IMR-90 (cell line): ENCODE measurements at places on chromosomes 11 and 22.
A peak's percentile ranks its signal among the peaks of the same experiment; 100 is the strongest.

- peak; percentile 82 for DNase-seq
Observed at GRCh38 chr22:35312198-35313059, 12.7 kb downstream of the TOM1 start.

GRCh38 chr22:49297871-49298721 is 529.6 kb downstream of the BRD1 start:
- no peak for DNase-seq

DNA sequence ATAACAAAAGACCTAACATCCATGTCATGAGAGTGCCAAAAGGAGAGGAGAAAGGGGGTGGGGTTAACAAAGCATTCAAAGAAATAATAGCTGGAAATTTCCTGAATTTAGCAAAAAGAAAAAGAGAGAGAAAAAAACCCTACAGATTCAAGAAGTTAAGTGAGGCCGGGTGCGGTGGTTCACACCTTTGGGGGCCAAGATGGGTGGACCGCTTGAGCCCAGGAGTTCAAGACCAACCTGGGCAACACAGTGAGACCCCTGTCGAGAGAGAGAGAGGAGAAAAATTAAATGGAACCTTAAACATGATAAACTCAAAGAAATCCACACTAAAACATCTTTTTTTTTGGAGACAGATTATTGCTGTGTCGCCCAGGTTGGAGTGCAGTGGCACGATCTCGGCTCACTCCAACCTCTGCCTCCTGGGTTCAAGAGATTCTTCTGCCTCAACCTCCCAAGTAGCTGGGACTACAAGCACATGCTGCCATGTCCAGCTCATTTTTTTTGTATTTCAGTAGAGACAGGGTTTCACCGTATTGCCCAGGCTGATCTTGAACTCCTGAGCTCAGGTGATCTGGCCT is 8.9 kb upstream of the CLDN5 start:
- no peak for DNase-seq

- DNase-seq, result no peak
Observed at GRCh38 chr11:96105197-96105895, 181.4 kb upstream of the MTMR2 start.

DNA sequence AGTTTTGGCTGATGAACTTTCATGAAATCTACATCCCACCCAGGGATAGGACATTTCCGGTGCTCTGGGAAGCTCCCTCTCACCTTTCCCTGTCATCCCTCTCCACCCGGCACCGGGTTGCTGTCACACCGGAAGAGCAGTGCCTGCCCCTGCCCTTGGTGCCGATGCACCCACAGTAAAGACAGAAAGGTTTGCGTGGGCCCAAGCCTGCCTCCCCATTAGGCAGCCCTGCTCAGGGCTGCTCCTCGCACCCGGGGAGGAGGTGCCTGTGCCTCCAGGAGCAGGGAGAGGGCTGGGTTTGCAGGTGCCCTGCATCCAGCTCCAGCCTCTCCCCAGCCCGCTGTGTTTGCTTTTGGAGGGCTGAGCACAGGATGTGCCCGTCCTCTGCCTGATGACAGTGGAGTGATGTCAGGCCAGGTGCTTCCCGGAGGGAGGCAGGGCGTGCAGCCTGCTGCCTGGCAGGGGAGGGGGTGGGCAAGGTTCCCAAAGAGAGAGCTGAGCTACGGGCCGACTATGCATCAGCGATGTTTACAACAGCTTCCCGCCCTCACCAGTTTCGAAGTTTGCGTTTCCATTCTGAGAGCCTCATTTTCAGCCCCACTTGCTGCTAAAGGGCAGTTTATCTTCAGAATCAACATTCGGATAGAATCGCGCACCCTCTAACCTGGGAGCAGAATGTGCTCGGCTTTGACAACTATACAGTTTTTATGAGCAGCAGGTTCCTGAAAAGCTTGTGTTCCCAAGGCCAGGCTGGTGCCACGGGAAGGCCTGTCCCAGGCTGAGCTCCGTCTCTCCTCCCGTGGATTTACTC is 83.2 kb upstream of the CLDN5 start:
- DNase-seq, result peak; percentile 8

DNA sequence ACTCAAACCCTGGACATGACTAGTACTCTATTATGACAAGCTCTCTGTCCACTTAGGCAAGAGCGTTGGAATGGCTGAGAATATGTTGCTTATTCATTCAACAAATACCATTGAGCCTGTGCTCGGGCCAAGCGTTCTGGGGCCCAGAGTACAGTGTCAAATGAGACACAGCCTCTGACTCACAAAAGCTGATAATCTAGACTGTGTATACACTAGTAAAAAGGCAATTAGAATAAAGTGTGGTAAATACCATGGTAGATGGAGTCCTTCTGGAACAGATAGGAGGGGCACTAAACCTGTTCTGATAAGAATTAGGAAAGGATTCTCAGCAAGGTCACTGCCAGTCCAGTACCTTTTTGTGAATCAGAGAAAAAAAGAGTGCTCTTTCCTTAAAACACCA is 24.7 kb downstream of the KCNE3 start:
- DNase-seq, result peak; percentile 52

DNA sequence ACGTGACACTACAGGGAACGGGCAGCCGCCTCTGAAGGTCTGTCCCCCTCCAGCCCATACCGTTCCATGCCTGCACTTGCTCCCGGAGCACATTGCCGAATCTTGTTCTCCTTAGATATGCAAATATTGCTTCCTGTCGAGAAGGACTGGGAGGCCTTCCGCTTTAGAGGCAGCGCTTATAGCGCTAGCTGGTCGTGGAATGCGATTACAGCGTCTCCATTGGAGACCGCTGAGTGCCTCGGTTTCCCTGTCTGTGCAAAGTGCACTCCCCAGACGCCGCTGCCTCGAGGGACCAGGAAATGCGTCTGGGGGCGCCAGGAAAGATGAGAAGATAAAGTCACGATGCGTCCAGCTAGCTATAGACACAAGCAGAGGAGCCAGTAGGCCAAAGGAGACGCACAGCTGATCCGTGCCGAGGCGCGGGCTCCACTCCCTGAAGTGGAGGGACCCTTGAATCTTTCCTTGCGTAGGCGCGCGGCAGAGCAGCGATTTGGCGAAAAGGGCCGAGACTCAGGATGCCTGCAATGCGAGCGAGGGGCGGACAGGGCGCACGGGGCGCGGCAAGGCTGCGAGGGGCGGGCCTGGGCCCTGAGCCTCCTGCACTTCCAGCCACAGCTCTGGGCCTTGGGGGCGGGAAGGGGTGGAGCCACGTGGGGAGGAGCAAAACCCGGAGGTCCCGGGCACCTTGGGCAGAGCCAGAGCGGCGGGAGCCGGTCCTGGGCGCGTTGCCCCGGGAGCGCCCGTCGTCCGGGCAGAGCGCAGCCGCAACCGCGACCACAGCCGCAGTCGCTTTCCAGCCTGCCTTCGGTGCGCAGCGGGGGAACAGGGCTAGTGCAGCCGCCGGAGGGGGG is at the start of gene RASSF10:
RASSF10 (plus strand) TSS at position 692 of the 851 bp plus-strand sequence. CDS start 261 bp downstream, outside the sequence.
- DNase-seq, result no peak

GRCh38 chr11:114153224-114153623 is 93.7 kb downstream of the ZBTB16 start:
- DNase-seq, result no peak

DNA sequence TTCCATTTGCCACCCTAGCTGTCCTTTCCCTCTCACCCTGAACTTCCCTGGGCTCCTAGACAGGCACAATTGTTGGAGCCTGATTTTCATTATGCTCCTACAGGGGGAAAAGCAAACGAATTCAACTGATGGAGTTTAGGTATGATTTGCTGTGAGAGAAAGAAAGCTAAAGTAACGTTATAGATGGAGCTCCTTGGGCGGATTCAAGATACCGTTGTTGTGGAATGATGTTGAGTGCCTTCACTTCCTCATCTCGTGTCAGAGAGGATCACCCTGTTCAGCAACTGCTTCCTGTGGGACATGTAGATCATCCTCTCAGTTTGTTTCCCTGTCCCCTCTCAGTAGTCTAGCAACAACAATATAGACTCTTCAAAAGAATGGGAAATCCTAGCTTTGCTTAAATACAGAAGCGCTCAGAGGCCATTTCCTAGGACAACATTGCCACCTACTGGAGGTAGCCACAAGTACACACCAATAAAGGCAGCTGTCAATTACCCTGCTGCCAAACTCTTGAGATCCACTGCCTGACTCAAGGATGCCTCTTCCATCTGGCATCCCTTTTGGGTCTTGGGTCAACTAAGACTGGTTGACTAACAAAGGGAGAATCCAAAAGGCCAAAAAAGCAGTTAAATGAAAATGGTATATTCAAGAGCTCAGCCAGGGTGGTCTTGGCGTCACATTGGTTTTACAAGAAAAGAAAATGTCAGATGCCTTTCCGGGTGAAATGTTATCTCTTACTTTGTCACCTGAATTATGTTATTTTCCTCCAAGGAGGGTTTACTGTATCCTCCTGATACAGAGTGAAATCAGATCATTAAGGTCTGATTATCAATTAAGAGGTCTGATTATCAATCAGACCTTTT is 13.5 kb upstream of the DTX4 start:
- DNase-seq, result peak; percentile 75

- DNase-seq, result no peak
Observed at GRCh38 chr11:7936615-7937014, 4.9 kb downstream of the OR10A3 start.

DNA sequence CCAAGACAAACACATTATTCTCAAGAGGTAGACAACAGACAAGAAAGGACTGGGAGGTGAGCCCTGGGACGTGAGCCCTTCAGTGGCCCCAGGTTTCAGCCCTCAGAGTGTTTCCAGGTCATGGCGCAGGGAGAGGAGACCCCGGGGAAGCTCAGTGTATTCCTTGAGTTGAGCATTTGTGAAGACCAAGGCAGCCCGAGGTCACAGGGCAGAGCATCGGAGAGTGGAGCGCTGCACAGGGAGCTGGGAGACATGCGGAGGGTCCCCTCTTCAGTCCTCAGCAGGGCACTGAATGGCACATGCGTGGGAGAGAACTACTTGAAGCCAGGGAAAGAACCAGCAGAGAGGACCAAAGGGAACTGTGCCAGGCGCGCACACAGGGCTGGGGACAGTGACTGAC is 11.7 kb downstream of the KRTAP5-6 start:
- no peak for DNase-seq

DNA sequence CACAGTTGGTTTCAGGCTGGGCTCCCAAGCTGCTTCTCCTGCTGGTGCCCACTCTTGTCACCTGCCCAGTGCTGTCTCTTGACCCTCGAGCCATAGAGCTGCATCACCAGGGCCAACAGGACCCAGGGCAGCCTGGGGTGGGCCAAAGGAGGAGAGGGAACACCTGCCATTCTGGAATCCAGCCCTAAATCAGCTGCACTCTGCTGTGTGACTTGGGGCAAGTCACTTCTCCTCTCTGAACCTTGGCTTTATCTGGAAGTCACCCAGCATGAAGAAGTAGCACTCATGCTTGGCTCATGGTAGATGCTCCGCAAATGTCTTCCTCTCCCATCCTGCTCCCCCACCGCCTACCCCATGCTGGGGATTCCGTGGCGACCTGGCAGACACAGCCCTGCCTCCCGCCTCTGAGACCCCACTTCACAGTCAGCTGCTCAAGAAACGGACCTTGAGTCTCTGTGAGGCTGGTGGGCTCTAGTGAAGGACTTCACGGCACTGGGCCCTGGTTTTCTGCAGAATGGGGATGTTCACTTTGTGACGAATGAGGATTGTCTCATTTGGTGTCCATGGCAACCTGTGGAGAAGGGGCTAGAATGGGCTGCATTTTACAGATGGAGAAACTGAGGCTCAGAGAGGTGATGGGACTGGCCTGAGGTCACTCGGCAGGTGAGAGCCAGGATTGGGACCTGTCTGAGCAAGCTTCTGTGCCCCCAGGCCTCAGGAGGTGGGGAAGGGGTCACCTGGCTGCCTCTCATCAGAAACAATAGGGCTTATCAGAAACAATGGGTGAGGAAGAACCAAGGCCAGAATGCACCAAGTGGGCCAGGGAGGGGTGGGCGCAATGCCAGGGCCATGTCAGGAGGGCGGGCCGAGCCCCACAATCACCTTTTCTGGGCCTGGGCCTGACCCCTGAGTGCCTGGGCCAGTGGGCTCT is 12.4 kb downstream of the EMID1 start:
- no peak for DNase-seq

GRCh38 chr11:124538019-124538418 is 5.4 kb downstream of the OR8B12 start:
- peak; percentile 58 for DNase-seq

DNA sequence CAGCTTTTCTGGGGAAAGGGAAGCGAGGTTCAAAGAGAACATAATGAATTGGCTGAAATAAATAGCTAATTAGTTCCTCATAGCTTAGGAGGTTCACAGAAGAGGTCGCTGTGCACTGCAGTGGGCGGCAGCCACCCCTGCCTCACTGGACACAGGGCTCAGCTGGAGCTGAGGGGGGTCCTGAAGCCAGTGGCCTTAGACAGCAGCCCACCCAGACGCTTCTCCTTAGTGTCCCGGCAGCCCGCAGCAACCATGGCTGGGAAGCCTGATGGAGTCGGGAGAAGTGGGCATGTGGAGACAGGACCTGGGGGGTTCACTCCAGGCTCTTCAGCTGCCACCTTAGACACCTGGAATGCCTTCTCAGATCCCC is 75.4 kb downstream of the TRIM29 start:
- no peak for DNase-seq

DNA sequence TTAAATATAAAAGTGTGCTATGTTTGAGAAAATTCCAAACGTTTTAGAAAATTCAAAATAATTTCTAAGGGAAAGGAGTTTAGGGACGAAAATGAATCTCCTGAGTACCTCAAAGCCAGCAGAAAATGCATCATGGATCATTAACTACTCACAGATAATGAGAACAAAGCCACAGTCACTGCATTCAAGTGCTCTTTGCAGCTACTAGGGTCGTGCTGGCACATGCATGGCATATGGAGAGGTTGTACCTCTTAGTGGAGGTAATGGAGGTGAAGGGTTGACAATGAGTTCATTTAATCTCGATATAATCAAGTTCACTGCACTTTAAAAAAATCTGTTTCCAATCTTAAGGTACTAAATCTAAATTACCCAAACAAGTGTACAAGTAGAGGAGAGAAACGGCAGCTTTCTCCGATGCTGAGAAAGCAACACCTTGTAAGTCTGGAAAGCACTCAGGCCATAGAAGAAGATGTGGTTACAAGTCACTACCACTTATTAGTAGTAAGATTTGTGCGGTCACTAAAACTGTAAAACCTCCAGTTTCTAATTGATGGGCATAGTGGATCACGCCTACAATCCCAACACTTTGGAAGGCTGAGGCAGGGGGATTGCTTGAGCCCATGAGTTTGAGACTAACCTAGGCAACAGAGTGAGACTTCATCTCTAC is 261.1 kb upstream of the ANO3 start:
- DNase-seq, result no peak

DNA sequence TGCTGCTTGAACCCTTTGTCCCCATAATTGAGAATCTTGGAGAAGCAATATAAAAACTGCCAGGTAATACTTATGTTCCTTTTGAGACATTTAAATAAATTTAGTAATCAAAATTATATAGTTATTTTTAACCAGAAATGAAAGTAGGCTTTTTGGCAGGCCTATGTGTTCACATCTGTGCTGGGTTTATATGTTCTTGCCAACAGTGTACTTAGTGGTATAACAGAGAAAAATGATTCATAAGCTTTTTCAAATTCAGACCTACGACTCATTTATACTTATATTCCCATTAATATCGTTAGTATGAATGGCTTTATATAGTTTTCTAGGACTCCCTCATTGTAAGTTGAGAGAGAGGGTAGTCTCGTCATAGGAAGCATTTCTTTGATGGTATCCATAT is 79.0 kb downstream of the DDX10 start:
- DNase-seq, result peak; percentile 64
